Neural crest cell (in vitro differentiated cells): ENCODE measurements at places on chromosomes 5 and 9.

- DNase-seq: no peak
Measured at GRCh38 chr5:74810915-74811314, 43.9 kb downstream of the NSA2 start.

DNA sequence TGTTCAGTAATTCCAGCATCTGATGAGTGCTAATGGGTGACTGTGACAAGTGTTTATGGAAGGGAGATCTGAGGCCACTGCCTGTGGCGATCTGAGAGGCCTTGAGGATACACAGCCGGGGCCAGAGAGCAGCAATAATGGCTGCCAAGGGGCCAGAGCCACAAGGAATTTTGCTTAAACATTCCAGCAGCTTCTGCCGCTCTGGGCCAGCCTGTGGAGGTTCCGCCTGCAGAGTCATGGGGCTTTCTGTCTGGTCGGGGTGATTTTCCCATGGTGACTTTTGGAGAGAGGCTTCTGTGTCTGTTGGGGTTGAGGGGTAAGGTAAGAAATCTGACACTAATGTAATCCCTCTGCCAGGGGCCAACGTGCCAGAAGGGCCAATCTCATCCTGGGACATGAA, 353.5 kb downstream of the ADAMTS6 start:
- no peak for DNase-seq

DNA sequence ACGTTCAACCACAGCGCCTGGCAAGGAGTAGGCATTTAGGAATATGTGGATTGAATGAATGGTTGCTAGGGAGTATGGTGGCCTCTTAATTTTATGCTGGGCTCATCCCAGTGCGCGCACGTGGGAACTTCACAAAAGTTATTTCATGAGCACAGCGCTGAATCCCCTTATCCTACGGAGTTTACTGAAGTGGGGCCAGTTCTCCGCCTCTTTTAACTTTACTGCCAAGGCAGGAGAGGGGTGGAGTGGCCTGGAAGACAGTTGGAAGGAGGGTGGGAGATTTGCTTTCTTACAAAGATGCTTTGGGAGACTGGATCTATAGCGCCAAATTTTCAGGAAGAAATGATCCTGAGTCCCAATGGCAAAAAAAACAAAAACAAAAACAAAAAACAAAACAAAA, 326.5 kb downstream of the SH3GL2 start:
- DNase-seq: no peak

- no peak for DNase-seq
Measured at GRCh38 chr9:35333551-35333950, 156.4 kb upstream of the RUSC2 start.

- no peak for DNase-seq
Measured at GRCh38 chr9:79928661-79929223, 357.0 kb downstream of the TLE4 start.

GRCh38 chr5:54518818-54519508, 1.4 kb downstream of the SNX18 start:
- no peak for DNase-seq

DNA sequence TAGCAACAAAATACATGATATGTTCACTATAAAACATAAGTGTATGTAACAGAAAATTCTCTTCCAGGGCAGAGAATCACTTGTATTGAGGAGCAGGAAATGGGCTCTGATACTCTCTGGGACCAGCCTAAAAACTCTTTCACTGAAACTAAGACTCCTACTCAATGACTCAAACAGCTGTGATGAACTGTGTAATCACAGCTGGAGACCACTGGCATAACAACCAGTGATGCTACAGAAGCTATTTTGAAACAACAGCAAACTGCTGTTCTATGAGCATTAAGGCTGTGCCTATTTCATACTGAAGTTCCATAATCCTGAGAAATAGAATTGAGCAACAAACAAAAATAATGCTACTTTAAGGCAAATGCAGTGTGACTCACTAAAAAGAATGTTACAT, 594.0 kb downstream of the HINT1 start:
- no peak for DNase-seq

- DNase-seq: no peak
Measured at GRCh38 chr9:89710697-89711096, 105.9 kb downstream of the GADD45G start.

GRCh38 chr5:18370531-18370930, 736.3 kb downstream of the TAF11L14 start:
- no peak for DNase-seq

DNA sequence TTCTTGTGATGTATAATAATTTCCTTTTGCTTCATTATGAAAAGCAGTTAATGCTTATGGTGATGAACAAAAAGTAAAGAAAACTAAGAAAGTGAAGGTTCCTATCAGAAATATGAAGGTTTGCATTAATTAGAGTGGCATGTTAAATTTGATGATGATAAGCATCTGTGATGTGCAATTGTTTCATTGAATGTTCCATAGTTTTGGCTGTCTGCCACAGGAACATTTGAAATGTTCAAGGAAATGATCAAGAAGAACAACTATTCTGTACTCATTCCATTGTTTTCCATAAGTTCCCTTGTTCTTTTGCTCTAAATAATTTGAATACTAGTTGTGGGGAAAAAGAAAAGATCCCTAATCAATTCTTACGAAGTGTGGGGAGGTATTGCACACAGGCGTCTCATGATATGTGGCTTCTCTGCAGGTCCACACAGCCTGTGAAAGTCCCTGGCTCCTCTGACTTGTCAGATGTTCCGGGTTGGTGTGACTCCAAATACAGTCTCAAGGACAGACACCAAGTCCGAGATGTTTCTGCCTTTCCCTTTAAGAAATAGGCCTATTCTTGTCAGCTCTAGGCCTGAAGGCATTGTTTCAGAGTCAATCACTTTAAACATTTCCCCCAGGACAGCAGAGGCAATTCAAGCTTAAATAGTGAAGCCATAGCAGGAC, 152.6 kb upstream of the MAST4 start:
- no peak for DNase-seq

DNA sequence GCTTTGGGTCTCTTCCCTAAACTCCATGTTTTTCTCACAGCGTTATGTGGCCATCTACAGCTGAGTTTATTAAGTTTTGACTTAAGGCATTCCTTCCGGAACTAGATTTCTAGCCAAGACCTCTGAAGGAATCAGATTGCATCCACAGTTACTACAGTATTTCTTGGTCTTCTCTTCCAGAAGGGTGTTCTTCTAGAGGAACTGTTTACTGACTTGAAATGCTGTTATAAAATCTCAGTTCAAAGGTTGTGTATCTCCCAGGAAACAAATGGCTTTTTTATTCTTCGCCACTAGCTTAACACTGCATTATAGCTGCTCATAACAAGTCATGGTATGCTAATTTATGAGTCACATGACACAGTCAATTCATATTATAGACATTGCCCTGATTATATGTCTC, 55.3 kb upstream of the RAD23B start:
- no peak for DNase-seq

DNA sequence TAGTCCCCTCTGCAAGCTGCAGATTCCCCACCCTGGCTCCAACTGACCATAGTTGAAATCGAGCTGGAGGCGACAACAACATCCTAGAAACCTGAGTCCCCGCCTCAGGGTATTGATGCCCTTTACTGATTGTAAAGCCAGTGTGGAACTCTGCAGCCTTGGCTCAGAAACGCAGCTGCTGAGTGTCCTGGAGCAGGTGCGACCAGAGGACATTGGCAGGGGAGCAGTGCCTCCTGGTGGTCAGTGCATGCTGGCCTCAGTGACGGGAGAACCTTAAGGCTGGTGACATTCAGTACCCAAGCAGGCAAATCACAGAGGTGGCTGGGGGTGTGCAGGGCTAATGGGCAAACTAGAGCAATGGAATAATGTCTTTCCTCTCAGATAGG, 20.4 kb upstream of the ZNF354B start:
- DNase-seq: peak; percentile 58

- DNase-seq: no peak
Measured at GRCh38 chr9:7123743-7124142, 366.0 kb downstream of the KDM4C start.

DNA sequence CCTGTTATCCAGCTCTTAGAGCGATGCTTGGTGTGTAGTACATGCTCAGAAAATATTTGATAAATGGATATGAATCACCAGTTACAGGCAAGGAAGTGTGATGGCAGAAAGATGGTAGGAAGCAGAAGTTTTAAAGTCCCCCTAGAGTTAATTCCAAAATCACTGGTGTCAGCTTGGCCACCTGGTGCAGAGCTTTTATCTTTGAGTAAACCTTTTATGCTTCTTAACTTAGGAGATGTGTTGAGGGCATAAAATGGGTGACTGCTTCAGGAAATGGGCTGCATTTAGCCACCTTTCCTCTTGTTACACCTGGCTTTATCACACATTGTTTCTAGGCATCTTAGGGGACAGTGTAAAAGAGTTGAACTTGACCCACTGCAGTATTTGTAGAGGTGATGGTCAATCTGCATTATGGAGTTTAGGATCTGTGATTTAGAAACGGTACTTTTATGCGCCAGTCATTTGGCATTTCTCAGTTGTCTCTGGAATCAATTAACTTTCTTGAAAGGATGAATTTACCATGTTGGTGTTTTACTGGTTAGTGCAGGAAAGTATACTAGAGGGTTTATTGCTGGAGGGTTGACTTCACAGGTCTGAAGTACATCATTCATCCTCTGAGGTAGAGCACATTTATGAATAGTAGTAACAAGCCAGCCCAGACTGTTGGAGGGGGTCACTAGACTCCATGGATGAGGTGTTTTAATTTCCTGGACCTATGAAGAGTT, 7.5 kb upstream of the FAM120AOS start:
- DNase-seq: no peak

DNA sequence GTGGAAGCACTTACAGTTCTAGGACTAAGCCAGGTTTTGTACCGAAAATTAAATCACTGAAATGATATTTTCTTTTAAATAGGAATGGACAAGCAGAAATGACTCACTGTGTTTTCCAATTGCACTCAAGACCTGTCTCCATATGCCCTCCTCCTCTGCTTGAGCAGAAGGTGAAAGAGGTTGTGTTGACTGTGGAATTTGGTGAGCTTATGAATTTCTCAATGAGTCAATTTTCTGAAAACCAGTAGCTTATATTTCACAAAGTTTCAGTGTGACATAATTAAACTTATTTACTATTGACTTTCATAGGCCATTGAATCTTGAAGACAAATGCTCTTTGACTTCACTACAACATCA, 249.9 kb downstream of the NPR3 start:
- DNase-seq: no peak

DNA sequence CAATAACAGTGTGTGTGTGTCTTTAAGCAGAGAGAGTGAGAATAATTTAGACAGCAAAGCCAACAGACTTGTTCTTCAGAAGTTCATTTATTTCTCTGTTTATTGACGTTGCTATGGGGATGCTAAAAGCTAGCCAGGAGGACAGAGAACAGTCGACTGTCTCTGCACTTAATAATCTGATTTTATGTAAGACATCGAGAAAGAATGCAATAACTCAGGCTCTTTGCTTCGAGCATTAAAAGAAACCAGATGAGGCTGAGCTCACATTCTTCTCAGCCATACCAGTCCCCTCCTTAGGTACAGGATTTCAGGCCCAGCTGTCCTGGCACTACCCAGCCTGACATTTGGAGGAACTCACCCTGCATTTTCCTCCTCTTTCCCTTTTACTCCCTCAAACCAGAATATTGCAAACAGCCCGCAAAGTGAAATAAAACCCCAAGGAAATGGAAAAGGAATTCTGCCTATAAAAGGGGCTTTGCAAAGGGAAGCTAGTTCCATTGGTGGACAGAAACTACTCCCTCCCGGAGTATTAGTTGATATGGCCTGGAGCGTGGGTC, 44.5 kb upstream of the DPYSL3 start:
- no peak for DNase-seq

DNA sequence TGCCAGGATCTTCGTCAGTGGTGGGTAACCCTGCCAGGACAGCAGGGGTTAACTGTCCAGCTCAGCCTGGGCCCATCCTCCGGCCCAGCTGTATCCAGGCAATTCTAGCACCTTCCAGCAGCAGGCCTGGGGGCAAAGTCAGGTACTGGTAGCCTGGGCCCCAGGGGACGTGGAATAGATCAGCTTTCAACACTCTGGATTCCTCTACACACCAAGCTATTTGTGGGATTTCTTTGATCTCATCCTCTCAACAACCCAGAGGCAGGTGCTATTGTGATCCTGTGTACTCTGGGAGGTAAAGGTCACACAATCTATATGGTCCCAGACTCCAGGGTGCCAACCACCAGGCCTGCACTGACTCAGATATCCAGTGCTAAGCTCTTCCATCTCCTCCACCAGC, 8.7 kb upstream of the SPOUT1 start:
- DNase-seq: no peak

DNA sequence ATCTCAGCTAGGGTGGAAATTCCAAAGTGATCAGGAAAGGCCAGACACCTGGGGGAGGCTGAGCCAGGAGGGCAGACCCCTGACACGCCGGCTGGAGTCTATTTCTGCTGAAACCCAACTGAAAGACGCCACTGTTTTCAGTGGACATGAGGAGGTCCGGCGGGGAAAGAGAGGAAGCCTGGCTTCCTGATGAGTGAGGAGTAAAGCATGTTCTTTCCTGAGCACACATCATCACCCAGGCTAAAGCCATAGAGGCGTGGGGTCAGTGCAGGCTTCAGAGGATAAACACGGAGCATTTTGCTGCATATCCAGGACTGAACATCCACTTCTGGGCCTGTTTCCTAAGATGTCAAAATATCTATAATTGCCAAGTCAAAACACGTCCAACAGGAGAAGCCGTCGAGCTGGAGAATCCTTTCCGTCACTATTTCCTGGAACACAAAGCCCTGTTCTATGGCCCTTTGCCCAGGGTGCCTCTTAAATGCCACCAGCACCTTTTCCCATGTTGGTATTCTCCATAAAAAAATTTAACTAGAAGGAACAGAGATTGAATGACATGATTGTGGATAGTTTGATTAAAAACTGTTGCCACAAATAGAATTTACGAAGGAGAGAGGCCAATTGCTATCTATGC, 597.9 kb upstream of the ADAMTS16 start:
- no peak for DNase-seq

GRCh38 chr9:88074931-88075330, 63.3 kb downstream of the SPATA31C2 start:
- DNase-seq: no peak

GRCh38 chr5:65475895-65476294, 5.8 kb downstream of the ADAMTS6 start:
- no peak for DNase-seq

DNA sequence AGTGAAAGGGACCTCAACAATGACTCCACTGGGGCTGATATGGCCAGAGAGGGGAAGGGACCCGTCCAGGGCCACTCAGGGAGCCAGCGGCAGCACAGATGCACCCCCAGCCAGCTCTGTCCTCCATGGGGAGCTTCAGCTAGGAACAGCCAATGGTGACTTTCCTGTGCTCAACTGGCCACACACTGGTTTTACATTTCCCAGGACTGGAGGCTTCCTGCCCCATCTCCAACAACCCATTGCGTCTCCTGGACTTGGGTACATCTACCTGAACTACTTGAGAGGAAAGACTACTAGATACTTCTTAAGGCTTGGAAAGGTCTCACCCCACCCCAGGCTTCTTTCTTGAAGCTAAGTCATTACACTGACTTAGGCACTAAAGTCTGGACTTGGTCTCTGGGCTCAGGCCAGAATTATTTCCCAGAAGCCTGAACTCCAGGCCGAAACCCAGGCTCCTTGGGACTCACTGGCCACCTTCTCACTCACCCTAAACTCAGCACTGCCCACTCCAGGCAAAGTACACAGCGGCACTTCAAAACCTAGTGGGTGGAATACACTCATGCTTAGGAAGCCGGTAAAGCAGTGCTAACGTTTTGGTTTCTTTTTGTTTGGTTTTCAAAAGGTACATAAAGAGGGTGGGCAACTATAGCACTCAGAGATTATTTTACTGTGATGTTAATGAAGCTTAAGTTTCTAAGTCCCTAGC, 1.5 kb downstream of the IGFBPL1 start:
- DNase-seq: no peak
